ENCODE measurements at places on chromosomes 3 and 15. TPM values are rescaled to one million over a fixed set of nuclear protein-coding genes. Genes with fewer than 3 reads are reported as not detected.

DNA sequence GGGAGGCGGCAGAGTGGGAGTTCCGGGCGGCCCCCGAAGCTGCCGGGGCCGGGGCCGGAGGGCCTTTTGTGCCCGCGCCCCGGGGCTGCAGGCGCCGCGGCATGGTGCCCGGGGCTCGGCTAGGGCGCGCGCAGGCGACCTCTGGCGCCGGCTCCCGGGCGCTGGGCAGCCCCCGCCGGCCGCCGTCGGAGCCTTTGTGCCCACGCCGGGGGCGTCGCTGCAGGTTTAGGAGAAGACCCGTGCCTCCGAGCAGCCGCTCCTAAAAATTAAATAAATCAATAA is 299 bp downstream of the PAQR9 start:
- no peak for DNase-seq

GRCh38 chr3:49493901-49494300 is 23.8 kb downstream of the DAG1 start:
- no peak for DNase-seq

The SLCO3A1 gene
- total RNA-seq = 56.3 TPM

DNA sequence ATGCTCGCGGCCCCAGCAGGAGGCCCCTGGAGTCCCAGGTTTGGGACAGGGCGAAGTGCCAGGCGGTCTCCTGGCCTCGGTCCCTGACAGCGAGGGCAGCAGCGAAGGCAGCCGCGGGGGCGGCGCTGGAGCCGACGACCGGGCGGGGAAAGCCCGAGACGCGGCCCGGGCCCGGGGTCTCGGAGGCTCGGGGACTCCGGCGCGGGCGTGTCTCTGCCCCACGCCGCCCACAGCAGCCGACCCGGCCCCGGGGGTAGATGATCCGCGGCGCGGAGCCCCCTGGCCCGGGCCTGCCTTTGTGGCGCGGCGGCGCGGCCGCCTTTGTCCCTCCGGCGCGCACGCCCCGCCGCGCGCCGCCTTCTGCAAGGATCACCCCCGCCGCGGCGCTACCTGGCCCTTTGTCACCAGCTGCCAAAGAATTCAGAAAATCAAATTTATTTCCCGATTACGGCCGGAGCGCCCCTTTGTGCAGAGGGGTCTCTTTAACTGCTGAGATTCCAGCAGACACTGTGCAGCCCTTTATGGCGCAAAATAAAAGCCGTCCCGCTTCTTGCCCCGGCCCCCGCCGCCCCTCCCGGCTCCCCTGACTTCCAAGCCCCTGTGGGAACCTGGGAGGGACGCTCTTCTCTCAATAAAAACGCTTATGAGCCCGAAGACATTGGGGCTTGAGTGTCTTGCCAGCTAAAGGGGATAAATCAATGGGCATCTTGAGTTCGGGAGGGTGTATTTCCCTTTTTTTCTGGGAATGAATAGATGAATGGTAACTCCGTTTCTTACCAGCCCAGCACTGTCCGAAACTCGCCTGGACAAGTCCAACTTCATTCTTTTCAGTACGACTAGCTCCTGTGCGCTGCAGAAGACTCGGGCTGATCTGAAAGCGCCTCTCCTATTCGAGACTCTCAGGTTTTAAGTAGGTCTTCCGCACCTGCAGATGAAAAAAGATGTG is 68.4 kb downstream of the HES1 start:
- no peak for DNase-seq

GRCh38 chr3:152151216-152151876 is 117.4 kb upstream of the MBNL1 start:
- no peak for DNase-seq

The CSTA gene
- total RNA-seq = 6.5 TPM

The FRMD5 gene
- total RNA-seq = 1.1 TPM

DNA sequence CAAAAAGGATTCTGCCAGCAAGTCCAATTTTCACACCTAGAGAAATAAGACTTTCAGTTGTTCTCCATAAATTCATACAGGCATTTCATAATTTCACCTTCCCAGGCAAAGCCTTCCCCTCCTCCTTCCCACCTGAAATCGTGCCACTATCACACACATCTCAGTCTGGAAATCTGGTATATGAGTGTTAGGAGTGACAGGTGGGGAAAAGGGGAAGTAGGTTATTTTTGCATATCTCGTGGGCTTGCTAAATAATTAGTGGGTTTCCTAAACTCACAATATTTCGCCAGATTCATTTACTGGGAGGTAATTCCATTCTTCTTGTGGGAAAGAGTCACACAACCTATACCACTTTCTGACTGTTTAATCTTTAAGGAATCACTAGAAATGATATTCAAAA is 7.4 kb downstream of the ALDH1A2 start:
- DNase-seq = no peak

DNA sequence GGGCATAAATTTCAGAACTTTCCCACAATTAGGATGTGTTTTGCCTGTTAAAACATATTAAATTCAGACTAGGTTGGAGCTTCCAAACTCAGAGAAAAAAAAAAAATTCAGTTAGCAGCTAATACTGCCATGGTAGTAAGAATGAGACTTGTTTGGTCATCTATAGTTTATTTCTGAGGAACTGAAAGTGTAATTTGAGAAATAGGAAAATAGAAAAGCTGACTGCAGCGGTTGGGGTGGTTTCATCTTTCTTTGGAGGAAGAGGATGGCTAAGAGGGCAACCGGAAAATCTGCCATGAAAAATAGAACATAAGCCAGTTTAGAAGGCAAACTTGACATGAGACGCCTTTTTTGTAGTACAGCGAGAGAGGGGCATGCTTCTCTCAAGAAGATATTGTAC is 371.2 kb upstream of the ROBO2 start:
- DNase-seq = no peak
